ENCODE measurements at places on chromosomes 12 and 14.

DNA sequence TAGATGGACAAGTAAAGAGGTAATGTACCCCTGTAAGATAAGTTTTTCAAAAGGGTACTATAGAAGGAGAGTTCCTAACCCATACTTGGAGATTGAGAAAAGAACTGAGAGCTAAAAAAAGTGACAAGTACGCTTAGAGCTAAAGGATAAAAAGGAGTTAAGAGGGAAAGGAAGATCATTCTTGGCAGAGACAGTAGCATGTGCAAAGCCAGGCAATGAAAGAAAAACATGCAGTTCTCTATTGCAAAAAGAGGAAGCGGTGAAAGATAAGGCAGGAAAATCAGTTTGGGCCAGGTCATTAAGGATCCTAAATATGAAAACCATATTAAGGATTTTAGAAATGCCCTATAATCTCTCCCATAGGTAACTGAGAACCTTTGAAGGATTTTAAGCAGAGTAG lies 500.4 kb upstream of the GARIN6 start:
- DNase-seq: no peak

DNA sequence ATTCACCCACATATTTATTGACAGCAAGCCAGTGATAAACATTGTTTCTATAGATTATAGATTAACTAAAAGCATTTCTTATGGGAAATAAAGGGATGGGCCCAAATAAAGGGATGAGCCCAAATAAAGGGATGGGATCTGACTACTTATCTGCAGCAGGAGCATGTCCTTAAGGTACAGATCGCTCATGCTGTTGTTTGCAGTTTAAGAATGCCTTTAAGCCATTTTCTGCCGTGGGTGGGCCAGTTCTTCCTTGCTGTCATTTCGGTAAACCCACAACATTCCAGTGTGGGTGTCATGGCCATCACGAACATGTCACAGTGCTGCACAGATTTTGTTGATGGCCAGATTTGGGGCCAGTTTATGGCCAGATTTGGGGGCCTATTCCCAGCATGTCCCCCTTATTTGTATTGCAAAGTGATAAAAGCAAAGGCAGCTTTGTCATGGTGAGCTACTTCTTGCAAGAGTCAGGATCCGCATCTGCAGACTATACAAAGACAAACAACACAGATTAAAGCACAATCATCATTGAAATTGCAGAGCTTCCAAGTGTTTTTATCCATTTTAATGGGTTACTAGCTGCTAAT lies 700.7 kb downstream of the LRFN5 start:
- DNase-seq: no peak

GRCh38 chr12:2925322-2925995 lies 33.7 kb upstream of the TEAD4 start:
- DNase-seq: no peak

DNA sequence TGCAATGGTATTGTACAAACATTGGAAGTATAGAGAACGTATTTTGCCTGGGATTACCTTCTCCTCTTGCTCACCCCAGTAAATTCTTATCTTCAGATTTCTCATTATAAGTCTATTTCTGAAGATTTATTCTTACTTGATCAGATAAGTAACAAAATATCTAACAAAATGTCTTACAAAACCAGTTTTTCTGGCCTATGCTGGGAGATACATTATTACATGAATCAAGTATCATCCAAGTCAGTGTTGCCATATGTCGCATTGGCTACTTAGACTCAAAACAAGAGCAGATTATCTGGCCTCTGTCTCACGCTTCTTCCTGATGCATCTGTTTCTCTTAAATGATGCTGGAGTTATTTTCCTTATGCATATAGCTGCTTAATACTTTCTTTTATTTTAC lies 408.5 kb downstream of the CCER1 start:
- DNase-seq: no peak

- DNase-seq: no peak
These were observed 53.8 kb upstream of the NTF3 start for GRCh38 chr12:5377997-5378592.

- no peak for DNase-seq
These were observed 72.8 kb downstream of the SLCO1B3 start for GRCh38 chr12:20883288-20883687.

- no peak for DNase-seq
These were observed 174.3 kb downstream of the MGAT4C start for GRCh38 chr12:86081843-86082242.

DNA sequence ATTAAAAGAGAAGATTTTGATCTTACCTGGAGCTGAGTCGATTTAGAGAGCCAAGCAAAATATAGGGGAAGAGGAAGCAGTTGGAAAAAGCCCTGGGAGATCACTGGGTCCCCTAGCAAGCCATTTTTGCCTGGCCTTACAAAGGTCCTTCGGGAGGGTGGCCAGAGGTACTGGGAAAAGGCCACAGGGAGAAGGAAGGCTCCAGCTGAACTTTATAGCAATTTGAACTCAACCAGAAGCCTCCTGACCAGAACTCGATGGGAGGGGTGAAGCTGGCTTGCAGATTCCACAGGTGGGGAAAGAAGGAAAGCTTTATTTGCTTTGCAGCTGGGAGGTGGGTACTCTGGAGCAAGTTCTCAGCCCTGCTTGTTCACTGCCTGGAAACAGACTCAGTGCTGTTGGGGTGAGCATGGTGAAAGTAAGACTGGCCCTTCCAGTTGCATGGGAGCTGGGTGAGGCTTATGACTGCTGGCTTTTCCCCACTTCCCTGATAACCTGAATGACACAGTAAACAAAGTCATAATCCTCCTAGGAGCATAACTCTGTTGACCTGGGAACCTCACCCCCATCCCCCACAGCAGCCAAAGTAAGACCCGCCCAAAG lies 855.8 kb downstream of the FSCB start:
- no peak for DNase-seq

DNA sequence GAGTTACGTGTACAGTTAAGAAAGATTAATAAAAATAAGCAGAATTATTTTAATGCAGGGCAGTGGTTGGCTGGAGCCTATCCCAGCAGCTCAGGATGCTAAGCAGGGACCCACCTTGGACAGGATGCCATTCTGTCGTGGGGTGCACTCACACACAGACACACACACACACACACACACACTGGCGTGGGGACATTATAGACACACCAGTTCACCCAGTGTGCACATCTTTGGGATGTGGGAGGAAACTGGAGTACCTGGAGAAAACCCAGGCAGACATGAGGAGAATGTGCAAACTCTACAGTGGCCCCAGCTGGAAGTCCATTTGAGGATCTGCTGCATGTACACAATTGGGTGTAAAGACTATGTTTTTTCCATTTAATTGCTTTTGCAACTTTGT lies 12.8 kb upstream of the IFI27L2 start:
- no peak for DNase-seq

DNA sequence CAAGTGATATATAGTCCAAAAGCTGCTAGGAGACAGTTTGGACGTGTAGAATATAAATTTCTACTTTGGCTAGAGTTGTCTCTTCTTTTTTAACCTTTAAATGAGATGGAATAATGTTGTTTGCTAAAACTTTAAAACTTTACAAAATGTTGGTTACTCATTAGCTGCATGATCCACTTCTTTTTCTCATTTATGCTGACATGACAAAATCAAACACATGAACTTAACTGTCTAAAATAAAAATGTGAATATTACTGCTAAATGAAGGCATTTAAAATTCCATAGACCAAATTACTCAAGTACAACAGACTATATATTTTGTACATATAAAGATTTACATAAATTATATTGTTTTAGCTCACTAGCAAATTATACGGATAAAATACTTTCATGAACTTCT lies 135.9 kb upstream of the ABCD2 start:
- DNase-seq: no peak

GRCh38 chr12:93668919-93669418 lies 8.2 kb upstream of the CRADD start:
- no peak for DNase-seq

- DNase-seq: no peak
These were observed 84.5 kb upstream of the KCNA1 start for GRCh38 chr12:4825011-4825858.

- DNase-seq: no peak
These were observed 9.8 kb downstream of the ZNF605 start for GRCh38 chr12:132946246-132946820.

DNA sequence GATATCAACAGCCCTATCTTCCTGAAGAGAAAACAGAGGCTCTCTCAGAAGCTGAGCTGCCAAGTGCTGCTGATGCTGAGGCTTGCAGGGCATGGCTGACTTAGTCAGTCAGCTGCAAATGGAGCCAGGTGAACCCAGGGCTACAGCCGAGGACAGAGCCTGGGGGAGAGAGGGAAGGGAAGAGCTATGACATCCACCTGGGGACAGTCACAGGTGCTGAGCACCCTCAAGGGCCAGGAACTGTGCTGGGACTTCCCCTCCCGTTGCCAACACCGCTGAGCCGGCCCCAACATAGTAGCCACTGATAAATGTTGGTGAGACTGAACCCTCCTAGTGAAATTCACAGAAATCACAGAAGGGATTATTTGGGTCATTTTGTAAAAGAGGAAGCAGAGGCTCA lies 6.7 kb upstream of the CHGA start:
- no peak for DNase-seq

DNA sequence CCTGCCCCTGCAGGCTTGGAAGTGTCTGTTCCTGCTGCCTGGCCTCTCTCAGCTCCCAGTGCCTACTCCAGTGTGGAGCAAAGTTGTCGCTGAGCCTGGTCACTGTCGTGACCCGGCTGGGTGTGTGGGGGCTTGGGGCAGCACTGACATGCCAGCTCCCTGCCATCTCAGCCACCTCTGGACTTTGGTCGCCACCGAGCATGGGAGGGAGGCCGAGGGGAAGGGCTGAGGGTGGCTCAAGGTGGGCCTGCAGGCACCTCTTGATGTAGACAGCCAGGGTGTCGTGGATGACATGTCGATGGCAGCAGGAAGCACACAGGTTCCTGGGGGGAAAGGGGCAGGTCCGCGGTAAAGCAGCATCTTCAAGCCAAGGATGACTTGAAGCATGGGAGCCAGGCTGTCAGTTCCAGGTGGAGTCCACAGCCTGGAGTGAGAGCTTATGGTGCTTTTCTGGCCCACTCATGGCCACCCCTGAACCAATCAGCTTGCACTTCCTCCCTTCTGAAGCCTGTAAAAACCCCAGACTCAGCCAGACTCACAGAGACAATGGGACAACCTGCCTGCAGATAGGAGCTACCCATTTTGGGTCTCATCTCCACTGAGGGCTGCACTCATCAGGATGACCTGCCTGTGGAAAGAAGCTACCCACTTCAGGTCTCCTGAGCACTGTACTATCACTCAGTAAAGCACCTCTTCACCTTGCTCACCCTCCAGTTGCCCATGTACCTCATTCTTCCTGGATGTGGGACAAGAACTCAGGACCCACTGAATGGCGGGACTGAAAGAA lies 210.1 kb downstream of the MON2 start:
- no peak for DNase-seq

GRCh38 chr12:117100851-117101673 lies 1.8 kb upstream of the TESC start:
- no peak for DNase-seq

Data from AG04449 (cell line).